ENCODE measurements at places on chromosomes 5 and 9.
A peak's percentile ranks its signal among the peaks of the same experiment; 100 is the strongest.

- DNase-seq, result no peak
Observed at GRCh38 chr9:98801969-98802371, 5.5 kb upstream of the GALNT12 start.

GRCh38 chr5:177336112-177336511 lies 15.4 kb downstream of the LMAN2 start:
- peak; percentile 87 for DNase-seq

GRCh38 chr9:110027671-110028081 lies 180.3 kb downstream of the C9orf152 start:
- no peak for DNase-seq

DNA sequence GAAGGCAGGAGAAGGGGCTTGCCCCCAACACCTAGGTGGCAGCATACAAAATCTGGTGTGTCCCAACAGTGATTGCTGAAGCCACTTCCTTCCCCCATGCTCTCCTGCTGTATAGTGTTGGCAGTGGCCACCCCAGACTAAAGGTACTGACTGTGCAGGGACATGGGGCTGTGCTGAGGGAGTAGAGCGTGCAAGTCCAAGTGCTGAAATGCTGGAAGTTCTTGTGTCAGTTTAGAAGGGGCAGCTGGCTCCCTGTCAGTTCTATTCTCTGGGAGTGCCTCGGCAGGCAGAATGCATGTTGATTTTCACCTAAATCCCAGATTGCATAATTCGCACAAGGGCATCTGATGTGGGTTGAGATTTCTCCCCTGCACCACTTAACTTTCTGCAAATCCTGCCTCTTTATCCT lies 68.6 kb downstream of the GDNF start:
- DNase-seq, result no peak

Measured in D341Med (cell line).